Amniotic epithelial cell (primary cell): ENCODE measurements at places on chromosomes 2 and 18.

DNA sequence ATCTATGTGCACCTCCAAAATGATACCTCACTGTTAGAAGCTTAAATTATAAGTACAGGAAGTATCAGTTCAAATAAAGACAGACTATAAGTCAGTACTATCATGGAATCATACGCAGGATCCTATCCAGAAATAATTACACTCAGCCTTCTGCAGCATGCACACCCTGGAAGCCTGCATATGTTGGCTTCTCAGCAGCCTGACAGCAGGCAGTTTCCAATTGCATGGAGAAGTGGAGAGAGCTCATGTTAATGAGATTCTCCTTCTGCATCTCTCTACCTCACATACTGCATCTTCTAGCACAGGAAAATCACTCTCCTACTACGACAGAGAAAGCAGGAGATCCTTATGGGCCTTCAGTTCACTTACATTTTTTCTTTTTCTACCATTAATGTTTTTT lies 20.5 kb downstream of the NR4A2 start:
- no peak for DNase-seq

DNA sequence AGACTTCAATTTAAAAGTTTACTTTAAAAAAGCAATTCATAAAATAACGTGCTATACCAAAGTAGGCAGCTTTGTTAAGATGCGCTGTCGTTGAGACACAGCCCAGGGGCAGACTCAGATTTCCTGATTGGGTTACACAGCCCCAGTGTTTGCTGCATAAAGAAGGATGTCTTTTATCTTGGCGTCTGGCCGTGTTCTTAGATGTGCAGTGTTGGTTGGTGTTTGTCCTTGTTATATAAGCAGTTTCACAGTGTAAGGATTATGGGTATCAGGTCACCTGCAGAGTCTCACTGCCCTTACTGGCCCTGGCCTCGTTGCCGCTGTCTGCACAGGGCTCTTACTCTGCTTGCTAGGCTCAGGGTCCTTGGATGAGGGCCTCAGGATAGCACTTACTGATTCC lies 108.5 kb downstream of the WDSUB1 start:
- DNase-seq, result no peak

GRCh38 chr2:96245609-96246390 lies 20.0 kb downstream of the TMEM127 start:
- DNase-seq, result peak; percentile 29

DNA sequence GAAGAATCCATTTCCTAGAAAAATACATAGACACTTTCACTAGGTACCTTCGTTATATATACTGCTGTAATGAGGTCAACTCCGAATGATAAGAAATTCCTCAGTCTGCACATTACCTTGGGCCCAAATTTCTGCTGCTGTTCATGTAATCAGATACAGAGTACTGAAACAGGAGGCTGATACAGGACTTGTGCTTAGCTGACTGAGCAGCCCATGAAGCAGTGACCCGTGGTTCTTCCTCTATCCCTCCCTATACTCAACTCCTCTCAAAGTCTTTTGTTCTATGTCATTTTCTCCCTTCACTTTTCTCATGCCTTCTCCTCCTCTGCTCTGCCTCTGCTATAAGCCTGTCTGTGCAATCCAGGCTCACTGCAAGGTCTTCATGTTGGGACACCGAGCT lies 57.5 kb upstream of the ST8SIA5 start:
- no peak for DNase-seq

DNA sequence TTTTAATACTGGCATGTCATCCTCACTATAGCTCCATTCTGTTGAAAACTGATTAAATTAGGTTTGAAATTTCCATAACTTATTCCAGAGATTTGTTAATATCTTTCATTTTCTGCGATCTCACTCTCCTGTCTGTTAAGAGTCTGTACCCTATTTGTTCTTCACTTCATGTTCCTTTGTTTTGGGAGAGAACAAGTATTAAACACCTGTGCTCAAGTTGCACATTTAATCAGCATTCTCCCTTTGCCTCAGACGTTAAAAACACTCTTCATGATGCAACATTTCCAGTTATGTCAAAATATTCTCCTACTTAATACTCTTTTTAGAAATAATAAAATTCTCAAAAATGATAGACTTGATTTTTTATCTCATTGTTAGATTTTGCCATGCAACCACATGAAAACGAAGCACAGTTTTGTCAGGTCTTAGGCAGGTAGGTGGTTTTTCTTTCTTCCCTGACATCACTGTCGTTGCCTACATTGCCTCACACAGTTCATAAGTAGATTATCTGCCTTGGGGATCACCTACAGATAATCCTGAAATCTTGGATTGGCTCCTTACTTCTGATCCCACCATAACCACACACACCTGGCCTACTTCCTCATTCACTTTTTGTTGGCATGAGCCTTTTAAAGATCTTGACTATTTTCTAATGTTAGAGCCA lies 109.9 kb downstream of the GAREM1 start:
- DNase-seq, result peak; percentile 29

- no peak for DNase-seq
Observed at GRCh38 chr2:61948661-61949457, 43.4 kb downstream of the COMMD1 start.

GRCh38 chr18:43786893-43787292 lies 509.6 kb upstream of the SYT4 start:
- no peak for DNase-seq

GRCh38 chr18:28163201-28163775 lies 13.6 kb downstream of the CDH2 start:
- DNase-seq, result peak; percentile 77

GRCh38 chr2:112277596-112278220 lies 2.3 kb downstream of the ZC3H6 start:
- no peak for DNase-seq

- DNase-seq, result no peak
Observed at GRCh38 chr2:25494616-25495015, 152.9 kb upstream of the DNMT3A start.

GRCh38 chr2:67124531-67124930 lies 272.6 kb upstream of the ETAA1 start:
- DNase-seq, result no peak

DNA sequence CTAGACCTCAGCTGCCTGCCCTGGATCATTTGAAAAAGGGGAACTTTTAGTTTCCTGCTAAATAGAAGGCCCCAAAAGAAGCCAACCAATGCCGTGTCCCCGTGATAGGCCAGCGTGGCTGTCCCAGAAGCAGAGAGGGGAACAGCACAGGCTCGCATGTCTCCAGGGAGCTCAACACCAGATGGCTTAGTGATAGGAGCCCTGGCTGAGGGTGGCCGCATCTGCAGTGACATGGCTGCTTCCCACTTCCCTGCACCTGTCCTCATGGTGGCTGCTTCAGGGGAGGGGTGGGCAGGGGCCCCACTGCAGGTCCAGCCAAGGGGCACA lies 79.6 kb downstream of the MBP start:
- DNase-seq, result no peak

DNA sequence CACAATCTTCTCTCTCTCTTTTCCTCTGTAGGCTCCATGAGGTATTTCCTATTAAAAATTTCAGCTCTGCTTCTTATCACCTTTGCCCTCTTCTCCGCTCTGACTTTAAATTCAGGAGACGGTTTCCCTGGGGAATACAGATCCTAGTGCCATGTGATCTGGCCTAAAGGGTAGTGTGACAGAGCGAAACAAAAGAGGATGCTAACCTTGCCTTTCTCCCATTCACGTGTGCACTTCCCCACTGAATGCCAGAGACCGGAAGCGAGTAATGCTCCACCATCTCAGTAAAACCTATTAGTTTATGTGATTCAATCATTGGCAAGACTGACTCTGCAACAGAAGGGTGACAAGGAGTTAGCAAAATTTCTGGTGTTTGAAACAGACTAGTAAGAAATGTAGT lies 358.3 kb downstream of the ZNF521 start:
- no peak for DNase-seq

- DNase-seq, result no peak
Observed at GRCh38 chr2:194591192-194591591, 1065.8 kb upstream of the SLC39A10 start.

- DNase-seq, result peak; percentile 68
Observed at GRCh38 chr2:190860985-190861680, 19.5 kb upstream of the GLS start.

DNA sequence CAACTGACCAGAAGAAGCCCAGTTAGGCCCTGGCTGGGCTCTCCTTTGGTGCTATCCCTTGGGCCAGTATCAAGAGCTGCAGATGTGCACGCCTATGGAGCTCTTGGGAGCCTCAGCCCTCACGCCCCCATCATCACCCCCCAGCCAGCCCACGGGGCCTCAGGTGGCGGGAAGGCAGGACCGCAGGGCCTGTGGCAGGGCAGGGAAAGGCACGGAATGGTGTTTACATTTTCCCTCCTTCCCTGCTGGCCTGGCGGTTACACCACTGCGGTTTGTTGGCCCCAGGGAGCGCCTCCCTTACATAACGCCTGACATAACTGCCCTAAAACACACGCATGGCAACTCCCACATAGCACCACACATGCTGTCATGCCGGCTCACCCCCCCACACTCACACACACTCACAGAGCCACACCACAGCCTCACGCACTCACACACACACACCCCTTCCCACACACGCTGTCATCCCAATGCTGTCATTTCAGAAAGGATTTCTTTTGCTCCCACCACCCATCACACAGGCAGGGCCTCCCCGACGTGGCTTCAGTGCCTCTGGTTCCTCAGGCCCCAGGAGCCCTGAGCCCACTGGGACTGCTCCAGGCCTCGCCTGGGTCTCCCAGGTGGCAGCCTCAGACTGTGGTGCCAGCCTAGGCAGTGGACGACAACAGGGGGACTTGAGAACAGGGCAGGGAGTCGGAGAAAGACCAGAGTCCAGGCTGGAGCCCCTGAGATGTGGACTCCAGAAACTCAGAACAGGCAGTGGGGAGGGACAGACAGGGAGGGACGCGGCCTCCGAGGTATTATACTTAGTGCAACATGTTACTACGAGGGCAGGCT lies 15.7 kb downstream of the ZFP36L2 start:
- peak; percentile 95 for DNase-seq

GRCh38 chr18:12038639-12039539 lies 54.8 kb upstream of the ANKRD62 start:
- DNase-seq, result peak; percentile 41

GRCh38 chr2:231597014-231597611 lies 4.4 kb downstream of the TEX44 start:
- DNase-seq, result peak; percentile 65

DNA sequence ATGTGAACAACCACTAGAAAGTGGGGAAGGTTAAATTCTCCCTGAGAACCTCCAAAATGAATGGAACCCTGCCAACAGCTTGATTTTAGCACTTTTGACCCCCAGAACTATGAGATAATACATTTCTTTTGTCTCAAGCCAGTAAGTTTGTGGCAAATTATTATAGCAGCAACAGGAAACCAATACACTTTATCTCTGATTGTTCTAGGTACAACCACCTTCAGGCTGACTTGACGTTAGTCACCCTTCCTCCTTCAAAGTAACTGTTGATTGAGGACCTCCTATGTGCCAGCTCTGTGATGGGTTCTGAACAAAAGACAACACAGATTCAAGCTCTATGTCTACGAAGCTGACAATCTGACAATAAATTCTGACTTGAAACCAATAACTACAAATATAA lies 318.9 kb downstream of the NCKAP5 start:
- no peak for DNase-seq

DNA sequence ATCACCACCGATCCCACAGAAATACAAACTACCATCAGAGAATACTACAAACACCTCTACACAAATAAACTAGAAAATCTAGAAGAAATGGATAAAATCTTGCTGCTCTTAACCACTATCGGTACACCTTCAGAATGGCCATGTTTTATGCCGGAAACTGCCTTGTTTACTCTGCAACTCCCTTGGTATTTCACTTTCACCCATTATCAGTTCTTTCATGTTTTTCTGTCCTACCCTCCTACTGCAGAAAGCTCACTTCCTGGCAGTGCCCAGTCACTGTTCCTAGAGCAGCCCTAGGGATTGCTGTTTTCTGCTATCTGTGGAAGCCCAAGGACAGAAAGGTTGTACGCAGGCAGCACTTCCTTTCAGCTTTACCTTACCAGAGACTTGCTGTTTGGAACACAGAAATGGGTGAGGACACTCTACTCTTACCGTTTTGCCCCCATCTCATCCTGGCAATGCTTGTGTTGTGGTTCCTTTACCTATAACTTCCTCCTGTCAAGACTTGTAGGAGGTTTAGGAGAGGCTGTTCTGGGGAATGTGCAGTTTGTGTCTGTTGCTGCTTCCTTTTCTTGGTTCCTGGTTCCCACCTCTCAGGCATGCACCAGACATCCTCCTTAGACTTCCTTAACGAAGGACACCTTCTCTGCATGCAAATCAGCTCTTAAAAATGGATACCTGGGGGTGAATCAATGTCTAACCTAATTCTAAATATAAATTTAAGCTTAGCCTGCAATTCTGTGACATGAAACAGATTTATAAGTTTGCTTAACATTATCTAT lies 394.4 kb downstream of the SPAG16 start:
- no peak for DNase-seq

- peak; percentile 27 for DNase-seq
Observed at GRCh38 chr18:394987-395362, 105.5 kb downstream of the COLEC12 start.

DNA sequence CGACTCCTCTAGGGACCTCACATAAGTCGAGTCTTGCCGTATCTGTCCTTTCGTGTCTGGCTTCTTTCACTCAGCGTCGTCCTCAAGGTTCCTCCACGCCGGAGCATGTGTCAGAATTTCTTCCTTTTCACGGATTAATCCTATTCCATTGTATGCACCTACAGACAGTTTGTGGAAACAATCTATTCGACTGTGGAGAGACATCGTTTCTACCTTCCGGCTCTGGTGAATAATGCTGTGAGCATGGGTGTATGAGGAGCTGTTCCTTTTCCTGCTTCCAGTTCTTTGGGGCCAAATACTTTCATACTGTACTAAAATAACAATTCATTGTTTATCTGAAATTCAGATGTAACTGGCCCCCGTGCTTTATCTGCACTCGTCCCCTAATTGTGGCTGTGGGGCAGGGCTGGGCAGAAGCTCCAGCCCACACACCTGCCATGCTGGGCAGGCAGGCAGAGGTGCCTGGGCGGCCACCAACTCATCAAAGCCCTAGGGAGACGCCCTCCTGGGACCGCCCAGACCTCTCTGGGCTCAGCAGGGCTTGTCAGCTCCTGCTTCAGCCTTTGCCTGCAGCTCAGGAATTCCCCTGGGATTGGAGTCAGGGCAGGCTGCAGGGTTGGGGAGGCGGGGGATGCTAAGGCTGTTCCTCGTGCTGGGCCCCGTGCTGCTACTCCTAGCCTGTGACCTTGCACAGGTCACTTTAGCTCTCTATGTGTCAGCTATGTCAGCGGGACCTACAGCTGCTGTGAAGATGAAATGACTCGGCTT lies 14.5 kb downstream of the GPC1 start:
- DNase-seq, result no peak
